ENCODE measurements at places on chromosomes 1 and 21. TPM values are rescaled to one million over a fixed set of nuclear protein-coding genes. Genes with fewer than 3 reads are reported as not detected.

- DNase-seq, result no peak
These were observed 17.8 kb upstream of the FAM131C start for GRCh38 chr1:16091296-16091695.

- DNase-seq, result no peak
These were observed 24.0 kb downstream of the TFF3 start for GRCh38 chr21:42291003-42291750.

GRCh38 chr1:53535846-53536245, 76.6 kb downstream of the DMRTB1 start:
- peak; percentile 18 for DNase-seq

GRCh38 chr1:208161005-208161404, 83.2 kb downstream of the PLXNA2 start:
- peak; percentile 24 for DNase-seq

DNA sequence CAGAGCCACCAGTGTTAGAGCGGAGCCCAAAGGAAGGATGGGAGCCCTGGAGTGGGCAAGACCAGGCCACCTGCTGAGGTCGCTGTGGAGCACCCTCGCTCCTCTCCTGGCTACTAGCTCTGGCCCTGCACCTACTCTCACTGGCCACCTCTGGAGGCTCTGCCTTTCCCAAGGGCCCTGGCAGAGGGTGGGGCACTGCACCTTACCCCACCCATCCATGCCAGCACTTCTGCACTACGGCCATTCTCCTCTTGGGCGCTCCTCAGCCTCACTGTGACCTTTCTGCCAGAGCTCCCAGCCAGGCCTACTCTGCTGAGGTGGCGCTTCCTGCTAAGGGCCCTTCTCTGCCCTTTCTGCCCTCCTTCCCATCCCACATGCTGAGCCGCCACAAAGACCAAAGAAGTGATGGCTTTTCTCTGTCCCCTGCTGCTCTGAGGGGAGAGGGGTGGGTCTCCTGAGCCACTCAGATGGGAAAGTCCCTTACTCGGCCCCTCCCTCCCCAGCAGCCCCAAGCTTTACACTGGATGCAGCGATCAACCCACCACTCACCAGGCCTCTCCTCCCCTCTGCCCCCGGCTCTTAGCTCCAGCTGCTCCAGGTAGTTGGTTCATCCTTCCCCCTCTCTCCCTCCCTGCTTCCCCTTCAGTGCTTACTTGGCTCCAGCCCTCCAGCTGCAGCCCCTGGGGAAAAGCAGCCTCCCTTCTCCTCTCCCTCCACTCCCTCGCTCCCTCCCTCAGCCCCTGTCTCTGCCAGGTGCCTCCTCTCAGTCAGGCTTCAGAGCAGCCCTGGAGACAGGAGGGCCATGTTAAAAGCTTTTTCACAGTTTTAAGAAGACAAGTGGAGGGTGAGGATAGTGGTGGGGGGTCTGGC, 14.8 kb upstream of the TMEM222 start:
- DNase-seq, result no peak

The TSPEAR gene
- total RNA-seq, result not detected

GRCh38 chr1:181726320-181727012, 243.1 kb downstream of the CACNA1E start:
- DNase-seq, result no peak

DNA sequence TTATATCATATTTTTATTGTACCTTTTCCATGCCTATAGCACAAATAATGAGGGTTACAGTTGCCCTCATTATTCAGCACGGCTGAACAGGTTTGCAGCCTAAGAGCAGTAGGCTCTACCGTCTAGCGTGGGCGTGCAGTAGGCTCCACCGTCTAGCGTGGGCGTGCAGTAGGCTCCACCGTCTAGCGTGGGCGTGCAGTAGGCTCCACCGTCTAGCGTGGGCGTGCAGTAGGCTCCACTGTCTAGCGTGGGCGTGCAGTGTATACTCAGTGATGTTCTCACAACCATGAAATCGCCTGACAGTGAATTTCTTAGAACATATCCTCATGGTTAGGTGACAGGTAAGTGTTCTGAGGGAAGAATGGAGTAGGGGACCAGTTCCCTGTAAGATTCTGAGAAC, 84.9 kb downstream of the DYRK1A start:
- DNase-seq, result no peak

DNA sequence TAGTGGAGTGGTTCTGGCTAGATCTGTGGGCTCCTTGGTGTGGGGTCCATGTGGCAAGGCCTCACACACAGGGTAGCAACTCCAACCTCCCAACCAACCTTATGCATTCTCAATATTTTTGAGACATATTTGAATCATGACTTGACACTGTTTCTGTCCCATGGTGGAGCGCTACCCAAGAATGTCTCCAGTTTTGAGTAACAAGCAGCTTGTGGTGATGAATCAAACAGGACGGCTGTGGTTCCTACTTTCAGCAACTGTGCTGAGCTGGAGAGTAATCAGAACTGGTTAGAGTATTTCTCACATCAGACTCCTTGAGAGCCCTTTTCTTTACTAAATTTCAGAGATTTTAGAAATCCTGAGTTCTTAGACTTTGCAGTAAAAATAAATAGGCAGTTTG, 3.1 kb downstream of the LCE3D start:
- DNase-seq, result no peak

DNA sequence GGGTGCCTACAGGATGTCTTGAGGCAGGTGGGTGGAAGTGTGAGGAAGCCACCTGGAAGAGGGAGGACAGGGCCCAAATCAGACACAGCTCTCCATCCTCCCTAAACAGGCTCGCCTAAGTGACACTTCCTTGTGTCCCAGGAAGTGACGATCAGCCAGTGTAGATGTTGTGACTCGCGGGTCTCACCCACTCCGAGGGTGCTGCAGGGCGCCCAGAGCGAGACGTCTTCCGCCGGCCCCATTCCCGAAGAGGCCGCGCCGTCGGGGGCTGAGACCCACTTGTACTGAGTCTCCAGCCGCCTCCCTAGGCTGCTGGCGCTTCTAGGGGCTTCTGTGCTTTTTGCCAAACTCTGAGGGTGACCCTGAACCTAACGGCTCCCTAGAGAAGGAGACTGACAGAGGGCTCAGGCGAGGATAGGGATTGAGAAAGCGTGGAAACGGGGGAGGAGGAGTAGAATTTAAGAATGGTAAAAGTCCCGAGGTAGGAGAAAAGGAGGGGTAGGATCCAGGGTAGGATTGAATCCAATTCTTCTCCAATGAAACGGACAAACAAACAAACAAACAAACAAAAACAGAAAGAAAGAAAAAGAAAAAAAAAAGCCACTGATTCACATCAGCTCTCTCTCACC, 543 bp upstream of the MARK1 start:
- DNase-seq, result no peak

GRCh38 chr1:26978901-26979300, 14.6 kb upstream of the TRNP1 start:
- DNase-seq, result no peak

DNA sequence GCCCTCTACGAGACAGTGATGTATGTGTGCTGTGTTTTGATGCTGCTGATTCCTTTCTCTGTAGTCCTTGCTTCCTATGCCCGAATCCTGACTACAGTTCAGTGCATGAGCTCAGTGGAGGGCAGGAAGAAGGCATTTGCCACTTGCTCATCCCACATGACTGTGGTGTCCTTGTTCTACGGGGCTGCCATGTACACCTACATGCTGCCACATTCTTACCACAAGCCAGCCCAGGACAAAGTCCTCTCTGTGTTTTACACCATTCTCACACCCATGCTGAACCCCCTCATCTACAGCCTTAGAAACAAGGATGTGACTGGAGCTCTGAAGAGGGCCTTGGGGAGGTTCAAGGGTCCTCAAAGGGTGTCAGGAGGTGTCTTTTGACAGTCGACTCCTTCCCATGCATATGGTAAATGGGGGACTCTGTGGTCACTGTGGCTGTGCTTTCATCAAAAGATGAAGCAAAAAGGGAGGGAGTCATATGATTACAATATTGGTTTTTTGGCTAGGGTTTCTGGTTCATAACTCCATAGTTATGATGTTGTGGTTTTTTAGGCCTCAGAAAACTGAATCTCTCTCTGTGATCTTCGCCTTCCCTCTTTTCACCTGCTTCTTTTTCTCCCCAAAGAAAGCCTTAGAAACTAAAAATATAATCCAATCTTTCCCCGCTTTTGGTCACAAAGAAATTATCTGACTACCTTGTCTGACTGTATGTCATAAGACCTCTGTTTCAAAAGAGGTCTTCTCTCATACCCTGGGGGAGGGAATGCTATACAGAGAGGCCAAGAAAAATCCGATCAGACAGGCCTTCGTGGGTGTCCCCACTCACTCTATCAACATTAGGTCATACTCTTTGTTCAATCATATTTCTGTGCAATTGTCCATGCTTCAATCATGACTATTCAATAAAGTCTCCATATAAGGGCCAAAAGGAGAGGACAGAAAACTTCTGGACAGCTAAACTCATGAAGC, 4.2 kb downstream of the OR2T1 start:
- DNase-seq, result no peak

DNA sequence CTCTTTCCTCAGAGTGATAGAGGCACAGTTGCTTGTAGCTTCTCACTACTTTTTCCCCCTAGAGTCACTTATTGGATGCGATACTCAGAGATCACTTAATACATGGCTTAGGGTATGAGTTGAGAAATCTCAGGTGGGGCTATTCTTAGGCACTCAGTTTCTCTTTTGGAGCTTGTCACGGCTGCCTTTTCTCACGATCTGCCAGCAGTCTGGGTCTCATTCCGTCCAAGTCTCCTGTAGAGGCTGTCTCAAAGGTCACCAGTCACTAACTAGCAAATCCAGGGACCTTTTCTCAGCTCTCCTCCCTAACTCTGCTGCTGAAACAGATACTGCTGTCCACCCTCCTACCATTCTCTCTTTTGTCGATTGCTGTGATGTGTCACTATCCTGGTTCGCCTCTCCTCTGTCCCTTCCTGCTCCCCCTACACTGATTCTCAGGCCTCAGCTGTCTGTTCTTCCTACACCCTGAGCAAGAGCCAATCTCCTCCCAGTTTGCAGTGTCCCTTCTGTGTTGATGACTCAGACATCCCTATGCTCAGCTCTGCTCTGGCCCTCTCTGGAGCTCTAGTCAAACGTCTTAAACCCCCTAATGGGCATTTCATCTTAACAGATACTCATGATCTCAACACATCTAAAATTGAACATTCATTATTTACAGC, 12.4 kb downstream of the ATP1A2 start:
- peak; percentile 73 for DNase-seq

GRCh38 chr1:226424221-226425003, 16.5 kb upstream of the PARP1 start:
- peak; percentile 59 for DNase-seq

The S100A12 gene
- not detected for total RNA-seq

The CCDC30 gene
- not detected for total RNA-seq

DNA sequence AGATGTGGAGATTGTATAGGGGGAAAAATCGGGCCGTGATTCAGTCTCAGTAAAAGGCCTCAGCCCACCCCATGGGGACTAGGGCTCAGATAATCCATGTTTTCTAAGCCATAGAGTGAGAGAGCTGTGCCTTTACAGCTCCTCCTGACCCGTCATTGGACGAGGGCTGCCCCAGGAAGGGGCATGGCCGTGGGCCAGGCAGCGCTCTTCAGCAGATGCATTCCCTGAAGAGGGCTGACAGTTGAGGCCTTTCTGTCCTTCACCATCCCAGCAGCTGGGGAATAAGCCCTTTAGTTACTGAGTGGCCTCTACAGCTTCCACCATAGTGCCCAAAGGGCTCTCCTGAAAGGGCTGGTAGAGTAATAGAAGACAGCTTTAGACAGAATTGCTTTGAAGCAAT, 57.2 kb downstream of the ST3GAL3 start:
- DNase-seq, result no peak

The EDN2 gene
- total RNA-seq, result not detected

GRCh38 chr21:41877901-41878830, 978 bp downstream of the PRDM15 start:
- peak; percentile 37 for DNase-seq

GRCh38 chr1:20682571-20683236, 21.5 kb upstream of the DDOST start:
- DNase-seq, result no peak

DNA sequence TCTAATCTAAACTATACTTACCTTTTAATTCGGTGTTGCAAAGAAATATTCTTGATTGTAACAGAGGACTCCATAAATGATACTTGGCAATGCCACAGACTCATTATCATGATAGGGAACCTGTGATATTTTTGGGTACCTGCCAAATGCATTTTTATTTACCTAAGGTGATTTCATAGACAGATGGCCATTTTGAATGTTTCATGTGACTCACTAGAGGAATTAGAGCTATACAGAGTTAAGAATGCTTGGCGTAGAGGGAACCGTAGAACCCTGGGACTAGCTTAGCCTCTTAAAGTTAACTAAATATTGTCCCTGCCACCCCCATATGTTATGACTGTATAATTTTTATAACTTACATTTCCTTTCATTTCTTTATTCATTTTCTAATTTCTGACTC, 136.1 kb downstream of the DISP1 start:
- peak; percentile 27 for DNase-seq

The IL6R gene
- 3.8 TPM for total RNA-seq

- no peak for DNase-seq
These were observed 40.0 kb upstream of the EPS15 start for GRCh38 chr1:51559064-51559500.

- DNase-seq, result no peak
These were observed 86.4 kb upstream of the JUN start for GRCh38 chr1:58870298-58870676.

- peak; percentile 86 for DNase-seq
These were observed 727.6 kb upstream of the CHRM3 start for GRCh38 chr1:238658763-238659162.

- peak; percentile 72 for DNase-seq
These were observed 3.0 kb downstream of the OLFML3 start for GRCh38 chr1:113981962-113982931.

GRCh38 chr1:64499966-64500365, 30.0 kb downstream of the CACHD1 start:
- DNase-seq, result no peak

GRCh38 chr1:27394282-27394658, 1.8 kb downstream of the GPR3 start:
- DNase-seq, result no peak

The SERPINC1 gene
- total RNA-seq, result not detected

- DNase-seq, result peak; percentile 82
These were observed 68.5 kb upstream of the SDC3 start for GRCh38 chr1:30977105-30977504.

The SPOCD1 gene
- total RNA-seq, result 52.0 TPM

- no peak for DNase-seq
These were observed 275.0 kb downstream of the NEGR1 start for GRCh38 chr1:72007312-72007711.

The TDRD10 gene
- total RNA-seq, result not detected

The CDCP2 gene
- not detected for total RNA-seq

- peak; percentile 27 for DNase-seq
These were observed 595 bp upstream of the DDR2 start for GRCh38 chr1:162631546-162632191.

The TMEM269 gene
- total RNA-seq, result 0.02 TPM
